ENCODE measurements at places on chromosomes 6 and 20.
A peak's percentile ranks its signal among the peaks of the same experiment; 100 is the strongest.

DNA sequence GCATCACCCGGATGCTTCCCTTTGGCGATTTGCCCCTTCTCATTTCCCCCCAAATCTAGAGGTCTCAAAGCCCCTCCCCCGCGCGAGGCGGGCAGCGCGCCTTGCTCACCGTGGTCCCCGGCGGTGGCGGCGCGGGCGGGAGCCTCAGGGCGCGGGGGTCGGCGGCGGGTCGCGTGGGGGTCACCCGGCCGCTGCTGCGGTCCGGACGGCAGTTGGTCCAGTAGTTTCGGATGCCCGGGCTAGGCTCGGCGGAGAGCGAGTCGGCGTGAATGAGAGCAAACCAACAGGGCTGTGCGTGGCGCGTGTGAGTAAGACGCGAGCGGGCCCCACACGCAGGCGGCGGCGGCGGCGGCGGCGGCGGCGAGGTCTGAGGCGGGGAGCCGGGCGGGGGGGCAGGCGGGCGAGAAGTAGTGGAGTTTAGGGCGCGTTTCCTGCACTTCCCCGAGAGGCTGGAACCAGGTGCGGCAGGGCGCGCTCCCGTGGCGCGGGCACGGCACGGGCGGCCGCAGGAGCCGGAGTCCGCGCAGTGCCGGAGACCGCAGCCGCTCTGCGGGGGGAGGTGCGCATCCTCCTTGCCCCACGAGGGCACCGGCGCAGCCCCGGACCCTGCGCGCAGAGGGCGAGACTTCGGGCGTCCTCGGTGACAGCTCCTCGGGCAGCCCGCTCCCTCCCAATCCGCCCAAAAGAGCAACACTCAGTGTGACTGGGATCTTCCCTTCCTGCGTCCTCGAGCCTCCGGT is 567 bp downstream of the HS3ST5 start:
- DNase-seq, result peak; percentile 9

DNA sequence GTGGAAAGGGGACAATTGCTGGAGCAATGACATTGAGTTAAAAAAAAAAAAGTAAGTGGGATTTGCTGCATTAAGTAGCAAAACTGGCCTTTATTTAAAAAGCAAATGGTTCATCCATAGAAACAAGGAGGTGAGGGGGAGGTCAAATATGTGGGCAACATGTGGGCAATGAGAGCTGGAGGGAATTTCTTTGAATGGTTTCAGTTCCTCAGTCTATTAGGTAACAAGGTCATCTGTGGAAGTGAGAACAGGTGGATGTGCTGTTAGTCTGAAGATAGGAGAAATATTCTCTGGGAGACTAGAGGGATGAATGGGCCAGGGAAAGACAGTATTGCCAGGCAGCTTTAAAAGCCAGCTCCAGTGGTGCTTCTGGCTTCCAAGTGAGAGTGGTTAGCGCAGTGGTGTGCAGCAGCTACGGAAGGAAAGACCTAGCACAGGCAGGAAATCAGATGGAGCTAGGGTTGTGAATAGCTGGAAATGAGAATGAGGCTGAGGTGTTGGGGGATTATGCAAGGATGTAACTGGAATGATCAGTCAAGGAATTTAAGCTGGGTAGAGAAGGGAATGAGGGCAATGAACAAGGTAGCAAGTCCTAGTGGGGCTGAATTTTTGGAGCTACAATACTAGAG is 727.6 kb downstream of the PTPRT start:
- DNase-seq, result peak; percentile 10

DNA sequence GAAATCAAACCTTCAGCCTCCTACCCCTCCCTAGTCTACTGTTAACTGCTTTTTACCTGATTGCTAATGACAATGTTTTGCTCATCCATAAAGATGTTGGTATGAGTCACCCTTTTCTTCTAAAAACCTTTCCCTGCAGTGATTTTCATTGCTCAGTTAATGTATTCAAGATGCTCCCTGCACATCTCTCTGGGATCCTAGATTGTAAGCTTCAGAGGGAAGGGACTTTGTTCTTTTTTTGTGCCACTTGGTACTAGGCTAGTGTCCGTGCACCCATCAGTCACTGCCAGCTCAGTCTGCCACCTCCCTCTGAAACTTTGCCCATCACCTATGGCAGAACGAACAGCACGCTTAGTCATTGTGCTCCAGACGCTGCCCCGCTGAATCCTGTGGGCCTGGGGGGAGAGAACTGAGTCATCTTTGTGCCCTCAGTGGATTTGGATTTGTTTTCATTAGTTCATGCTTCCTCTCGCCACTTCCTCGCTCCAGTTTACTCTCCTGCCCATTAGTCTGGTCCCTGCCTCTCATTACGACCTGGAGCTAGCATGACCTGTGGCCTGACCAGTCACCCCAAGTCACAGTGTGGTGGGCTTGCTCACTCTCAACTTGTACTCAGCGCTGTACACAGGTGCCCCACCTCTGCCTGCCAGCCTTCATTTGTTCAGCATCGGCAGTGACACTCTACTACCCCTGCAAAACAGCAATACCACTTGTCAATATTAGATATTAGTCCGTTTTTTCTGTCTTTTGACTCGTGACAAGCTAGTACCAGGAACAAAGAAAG is 78.0 kb upstream of the TMEM181 start:
- no peak for DNase-seq

GRCh38 chr6:26205625-26206574 is 118.7 kb downstream of the HFE start:
- no peak for DNase-seq

- no peak for DNase-seq
Observed at GRCh38 chr6:16028966-16029365, 99.9 kb upstream of the MYLIP start.
